Thoracic aorta endothelial cell (primary cell): ENCODE measurements at places on chromosomes 5 and 9. TPM values are rescaled to one million over a fixed set of nuclear protein-coding genes. Genes with fewer than 3 reads are reported as not detected.

Gene GMCL2
- not detected in 2 replicates for total RNA-seq

Gene PCDHB12
- total RNA-seq: 0.07 and 0.27 TPM in 2 replicates

Gene SOX30
- not detected in 2 replicates for total RNA-seq

Gene ARL14EPL
- total RNA-seq: 0.07 and 0.27 TPM in 2 replicates

Gene GABBR2
- total RNA-seq: 33.5 and 39.2 TPM in 2 replicates

Gene KIF12
- total RNA-seq: 0.22 TPM in 1 of 2 replicates, not detected in the other

Gene CCDC180
- total RNA-seq: 0.79 and 1.5 TPM in 2 replicates

Gene CENPP
- total RNA-seq: 10.2 and 11.6 TPM in 2 replicates

Gene OTULINL
- total RNA-seq: 0.27 and 0.50 TPM in 2 replicates

Gene FCN2
- total RNA-seq: not detected in 2 replicates

Gene ATP10B
- total RNA-seq: 0.07 TPM in 1 of 2 replicates, not detected in the other

Gene FAXDC2
- total RNA-seq: 3.6 and 4.1 TPM in 2 replicates

Gene SLC9A3
- total RNA-seq: 1.5 and 1.7 TPM in 2 replicates

Gene DND1
- 0.43 and 0.53 TPM in 2 replicates for total RNA-seq

Gene ATOSB
- total RNA-seq: 29.8 and 33.2 TPM in 2 replicates

Gene CENPH
- 18.4 and 21.1 TPM in 2 replicates for total RNA-seq

Gene ASS1
- 2.7 and 4.7 TPM in 2 replicates for total RNA-seq

Gene ZBTB26
- 6.0 and 6.3 TPM in 2 replicates for total RNA-seq

Gene S100Z
- not detected in 2 replicates for total RNA-seq

Gene RMRP
- 17,175 and 23,866 TPM in 2 replicates for total RNA-seq

Gene KIF4B
- 0.29 and 1.7 TPM in 2 replicates for total RNA-seq

Gene CCDC152
- total RNA-seq: 3.7 and 4.0 TPM in 2 replicates

Gene CSF1R
- total RNA-seq: not detected in 2 replicates
